ENCODE measurements at places on chromosomes 7 and 10. TPM values are rescaled to one million over a fixed set of nuclear protein-coding genes. Genes with fewer than 3 reads are reported as not detected.

GRCh38 chr10:184911-185310 is 49.7 kb downstream of the ZMYND11 start:
- DNase-seq = no peak

GRCh38 chr10:108465871-108466641 is 1301.5 kb upstream of the SORCS1 start:
- peak; percentile 20 for DNase-seq

- no peak for DNase-seq
Observed at GRCh38 chr7:23299770-23300300, 696 bp downstream of the MALSU1 start.

GRCh38 chr7:88399696-88400240 is 93.1 kb upstream of the STEAP4 start:
- no peak for DNase-seq

- no peak for DNase-seq
Observed at GRCh38 chr7:78473571-78474301, 675.2 kb downstream of the PHTF2 start.

Gene FRMPD2
- not detected for total RNA-seq

Gene STK31
- total RNA-seq = 0.11 TPM

Gene SUN3
- not detected for total RNA-seq
